D341Med (cell line): ENCODE measurements at places on chromosomes 1 and 21.

GRCh38 chr1:37560401-37561132 is 3.8 kb downstream of the DNALI1 start:
- no peak for DNase-seq

- DNase-seq: peak; percentile 98
Measured at GRCh38 chr21:44801468-44802395, at the start of gene UBE2G2. Gene UBE2G2, minus strand, starts transcription at chr21:44801820. Its CDS starts 72 bp downstream, at chr21:44801748.

GRCh38 chr1:112696578-112697314 is 10.2 kb downstream of the RHOC start:
- DNase-seq: no peak

DNA sequence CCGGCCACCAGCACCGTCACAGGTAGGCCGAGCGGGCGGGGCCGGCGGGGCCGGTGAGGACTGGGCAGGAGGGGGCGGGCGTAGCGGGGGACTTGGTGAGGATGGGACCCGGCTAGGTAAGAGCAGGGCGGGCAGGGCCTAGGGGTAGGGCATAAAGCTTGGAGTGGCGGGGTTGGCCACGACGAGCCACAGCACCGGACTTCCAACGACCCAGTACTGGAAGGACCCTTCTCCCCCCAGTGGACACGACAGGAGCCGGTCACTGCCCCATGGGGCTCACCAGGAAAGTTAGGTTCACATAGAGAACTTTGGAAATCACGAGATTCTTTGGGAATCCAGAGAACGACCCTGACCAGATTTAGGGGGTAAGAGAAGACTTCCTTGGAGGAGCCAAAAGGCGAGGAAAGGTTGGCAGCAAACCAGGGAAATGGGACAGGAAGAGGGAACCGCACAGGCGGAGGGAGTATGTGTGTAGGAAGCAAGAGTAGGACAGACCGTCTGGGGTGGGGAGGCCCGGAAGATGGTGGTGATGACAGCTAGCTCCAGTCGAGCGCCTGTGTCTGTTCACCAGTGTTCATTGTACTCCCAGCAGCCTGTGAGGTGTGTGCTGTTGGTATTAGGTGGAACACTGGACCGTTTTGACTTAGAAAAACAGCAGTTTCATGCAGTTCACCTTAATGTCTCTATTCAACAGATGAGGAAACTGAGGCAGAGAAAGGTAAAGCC is 20.4 kb downstream of the ZNF362 start:
- no peak for DNase-seq

- DNase-seq: no peak
Measured at GRCh38 chr1:110944806-110945205, 18.9 kb downstream of the LRIF1 start.

GRCh38 chr21:45638707-45639106 is 4.8 kb upstream of the PCBP3 start:
- peak; percentile 29 for DNase-seq

- no peak for DNase-seq
Measured at GRCh38 chr1:189662190-189662589, 815.5 kb downstream of the BRINP3 start.

- DNase-seq: no peak
Measured at GRCh38 chr1:162230517-162230916, 146.1 kb downstream of the SPATA46 start.

- DNase-seq: no peak
Measured at GRCh38 chr1:9065213-9065751, 4.2 kb downstream of the SLC2A5 start.

DNA sequence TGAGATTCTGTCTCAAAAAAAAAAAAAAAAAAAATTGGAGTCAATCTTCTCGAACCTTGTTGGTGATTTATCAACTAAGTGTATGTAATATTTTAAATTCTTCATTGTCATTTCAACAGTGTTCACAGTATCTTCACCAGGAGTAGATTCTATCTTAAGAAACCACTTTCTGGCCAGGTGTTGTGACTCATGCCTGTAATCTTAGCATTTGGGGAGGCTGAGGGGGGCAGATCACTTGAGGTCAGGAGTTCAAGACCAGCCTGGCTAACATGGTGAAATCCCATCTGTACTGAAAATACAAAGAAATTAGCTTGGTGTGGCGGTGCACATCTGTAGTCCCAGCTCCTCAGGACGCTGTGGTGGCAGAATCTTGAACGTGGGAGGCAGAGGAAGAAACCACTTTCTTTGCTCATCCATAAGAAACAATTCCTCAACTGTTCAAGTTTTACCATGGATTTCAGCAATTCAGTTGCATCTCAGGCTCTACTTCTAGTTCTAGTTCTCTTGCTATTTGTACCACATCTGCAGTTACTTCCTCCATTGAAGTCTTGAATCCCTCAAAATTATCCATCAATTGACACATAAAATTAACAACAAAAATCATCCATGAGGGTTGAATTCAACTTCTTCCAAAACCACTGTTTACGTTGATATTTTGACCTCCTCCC is 30.4 kb upstream of the EYA3 start:
- no peak for DNase-seq

GRCh38 chr1:232393444-232394146 is 236.3 kb downstream of the SIPA1L2 start:
- DNase-seq: no peak

DNA sequence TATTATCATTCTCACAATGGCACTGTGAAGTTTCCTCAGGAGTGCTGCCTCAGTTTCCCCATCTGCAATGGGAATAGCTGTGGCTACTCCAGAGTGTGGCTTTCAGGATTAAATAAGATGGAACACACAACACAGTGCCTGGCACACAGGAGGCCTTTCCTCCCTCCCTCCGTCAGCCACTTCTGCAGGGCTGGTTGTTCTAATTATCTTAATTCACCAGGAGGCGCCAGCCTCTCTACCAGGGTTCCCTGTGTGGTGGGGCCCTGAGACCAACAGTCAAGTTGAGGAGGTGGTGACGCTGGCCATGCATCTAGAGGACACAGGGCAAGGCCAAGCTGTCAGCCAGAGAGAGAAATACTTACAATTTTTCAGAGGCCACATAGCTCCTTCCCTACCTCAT is 6.3 kb upstream of the FOXO6 start:
- peak; percentile 14 for DNase-seq

GRCh38 chr1:200445213-200445612 is 35.4 kb upstream of the ZNF281 start:
- DNase-seq: no peak

- no peak for DNase-seq
Measured at GRCh38 chr1:60223158-60223557, 149.6 kb upstream of the C1orf87 start.

GRCh38 chr1:67517046-67517445 is 86.8 kb upstream of the SERBP1 start:
- DNase-seq: no peak

DNA sequence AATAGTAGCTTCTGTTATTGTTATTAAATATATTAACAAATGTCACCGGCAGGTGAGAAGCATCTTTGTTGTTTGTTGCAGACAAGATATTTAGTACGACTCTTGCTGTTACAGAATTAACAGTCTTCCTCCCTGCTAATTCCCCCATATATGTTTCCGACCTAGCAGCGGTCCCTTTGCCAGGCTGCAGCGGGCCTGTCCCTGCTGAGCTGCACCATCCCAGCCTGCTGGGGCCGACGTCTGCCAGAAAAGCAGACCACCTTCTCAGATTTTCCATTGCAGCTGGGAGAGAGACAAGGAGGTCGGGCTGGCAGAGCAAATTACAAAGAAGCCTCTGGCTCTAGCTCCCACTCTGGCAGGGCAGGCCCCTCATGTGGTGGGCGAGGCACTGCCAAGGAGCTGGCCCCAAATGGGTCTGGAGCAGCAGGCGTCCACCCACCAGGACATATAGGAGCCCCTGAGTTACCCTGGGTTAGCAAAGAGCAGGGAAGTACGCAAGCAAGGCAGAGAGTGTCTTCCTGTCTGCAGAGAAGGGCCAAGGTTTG is 142.7 kb downstream of the FOXD2 start:
- DNase-seq: no peak

DNA sequence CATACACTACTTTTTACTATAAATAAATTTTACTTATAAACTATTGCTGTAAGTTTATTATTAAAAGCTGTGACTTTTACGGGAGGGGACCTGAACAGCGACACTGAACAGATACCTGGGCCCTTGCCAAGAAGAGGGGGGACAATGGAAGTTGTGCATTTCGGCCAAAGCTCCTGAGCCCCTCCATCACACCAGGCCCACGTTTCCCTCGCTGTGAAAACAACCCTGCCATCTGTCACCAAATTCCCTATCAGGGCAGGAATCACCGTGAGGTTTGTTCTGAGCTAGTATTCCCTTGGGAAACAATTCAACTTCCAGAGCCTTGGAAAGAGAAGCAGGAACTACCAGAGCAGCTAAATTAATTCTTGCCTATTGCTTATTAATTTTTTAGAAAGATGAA is 37.0 kb downstream of the VTCN1 start:
- DNase-seq: peak; percentile 40

GRCh38 chr1:6585081-6585722 is 5.4 kb downstream of the ZBTB48 start:
- DNase-seq: no peak

DNA sequence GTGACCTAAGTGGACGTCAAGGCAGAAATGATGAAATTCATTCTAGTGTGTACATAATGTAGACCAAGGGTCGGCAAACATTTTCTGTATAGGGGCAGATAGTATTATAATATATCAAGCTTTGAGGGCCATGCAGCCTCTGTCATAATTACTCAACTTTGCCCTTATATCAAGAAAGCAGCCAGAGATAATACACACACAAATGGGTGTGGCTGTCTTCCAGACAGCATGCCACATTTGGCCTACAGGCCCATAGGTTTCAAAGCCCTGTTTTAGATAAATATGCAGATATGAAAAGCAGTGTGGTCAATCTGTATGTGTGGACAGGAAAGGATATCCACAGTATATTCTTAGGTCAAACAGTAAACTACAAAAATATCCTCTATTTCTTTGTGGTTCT is 320.1 kb upstream of the FMN2 start:
- no peak for DNase-seq

DNA sequence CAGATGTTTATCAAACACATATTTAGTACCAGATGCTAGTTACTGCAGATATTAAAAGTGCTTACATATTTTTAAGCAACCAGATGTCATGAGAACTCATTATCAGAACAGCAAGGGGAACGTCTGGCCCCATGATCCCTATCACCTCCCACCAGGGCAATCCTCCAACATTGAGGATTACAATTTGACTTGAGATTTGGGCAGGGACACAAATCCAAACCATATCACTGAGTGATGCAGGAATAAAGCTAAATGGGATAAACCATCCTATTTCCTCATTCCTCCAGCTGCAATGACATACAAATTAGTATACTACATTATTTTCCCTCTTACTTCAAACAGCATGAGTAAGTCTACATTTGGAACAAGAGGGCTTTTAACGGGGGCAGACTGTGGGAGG is 3.1 kb upstream of the KCNK2 start:
- no peak for DNase-seq

DNA sequence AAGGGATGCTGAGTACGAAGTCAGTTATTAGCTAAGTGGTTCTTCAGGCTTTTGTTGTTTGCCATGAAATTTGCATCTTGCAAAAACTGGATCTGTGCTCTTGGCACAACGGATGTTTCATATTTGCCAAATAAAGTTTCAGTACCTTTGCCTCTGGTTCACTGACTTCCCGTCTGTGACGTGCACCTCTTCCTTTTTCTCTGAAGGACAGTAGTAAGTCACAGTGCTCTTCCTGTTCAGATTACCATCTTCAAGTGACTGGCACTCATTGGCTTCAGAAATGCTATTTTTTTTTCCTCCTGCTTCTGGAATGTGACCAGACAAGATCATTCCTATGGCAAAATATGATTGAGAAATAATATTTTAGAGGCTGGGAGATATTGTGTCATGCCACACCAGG is 75.9 kb upstream of the GREM2 start:
- no peak for DNase-seq

DNA sequence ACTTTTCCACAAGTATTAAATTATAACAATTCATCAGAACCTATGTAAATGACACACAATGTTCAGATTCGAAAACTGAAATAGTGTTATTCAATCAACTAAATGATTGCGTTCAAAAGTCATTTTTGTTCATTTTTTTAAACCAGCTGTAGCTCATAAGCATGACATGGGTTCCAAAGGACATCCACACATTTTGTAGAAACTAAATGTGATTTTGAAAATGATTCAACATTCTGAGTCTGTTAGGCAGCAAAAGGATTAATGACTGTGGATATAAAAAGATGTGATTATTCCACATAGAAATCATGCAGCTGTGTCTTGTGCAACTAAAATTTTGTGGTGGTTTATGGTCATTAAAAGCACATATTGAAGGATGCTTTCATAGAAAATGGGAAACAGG is 204.5 kb downstream of the BRINP3 start:
- no peak for DNase-seq

GRCh38 chr21:25573409-25574206 is 33.7 kb downstream of the MRPL39 start:
- DNase-seq: no peak

- no peak for DNase-seq
Measured at GRCh38 chr1:94922761-94923331, 4.1 kb downstream of the CNN3 start.

DNA sequence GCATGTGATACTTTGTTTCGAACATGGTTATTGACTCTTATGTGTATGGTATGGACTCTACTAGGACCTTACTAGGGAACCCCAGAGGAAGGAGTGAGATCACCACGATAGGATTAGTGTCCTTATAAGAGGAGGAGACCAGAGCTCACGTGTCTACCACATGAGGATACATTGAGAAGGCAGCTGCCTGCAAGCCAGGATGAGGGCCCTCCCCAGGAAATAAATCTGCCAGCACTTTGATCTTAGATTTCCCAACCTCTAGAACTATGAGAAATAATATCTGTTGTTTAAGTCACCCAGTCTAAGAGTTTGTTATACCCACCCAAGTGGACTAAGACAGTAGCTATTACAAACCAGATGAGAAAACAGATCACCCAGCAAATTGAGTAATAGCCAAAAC is 559.3 kb upstream of the USP24 start:
- no peak for DNase-seq

GRCh38 chr1:13824626-13825025 is 124.6 kb downstream of the PRDM2 start:
- DNase-seq: no peak

DNA sequence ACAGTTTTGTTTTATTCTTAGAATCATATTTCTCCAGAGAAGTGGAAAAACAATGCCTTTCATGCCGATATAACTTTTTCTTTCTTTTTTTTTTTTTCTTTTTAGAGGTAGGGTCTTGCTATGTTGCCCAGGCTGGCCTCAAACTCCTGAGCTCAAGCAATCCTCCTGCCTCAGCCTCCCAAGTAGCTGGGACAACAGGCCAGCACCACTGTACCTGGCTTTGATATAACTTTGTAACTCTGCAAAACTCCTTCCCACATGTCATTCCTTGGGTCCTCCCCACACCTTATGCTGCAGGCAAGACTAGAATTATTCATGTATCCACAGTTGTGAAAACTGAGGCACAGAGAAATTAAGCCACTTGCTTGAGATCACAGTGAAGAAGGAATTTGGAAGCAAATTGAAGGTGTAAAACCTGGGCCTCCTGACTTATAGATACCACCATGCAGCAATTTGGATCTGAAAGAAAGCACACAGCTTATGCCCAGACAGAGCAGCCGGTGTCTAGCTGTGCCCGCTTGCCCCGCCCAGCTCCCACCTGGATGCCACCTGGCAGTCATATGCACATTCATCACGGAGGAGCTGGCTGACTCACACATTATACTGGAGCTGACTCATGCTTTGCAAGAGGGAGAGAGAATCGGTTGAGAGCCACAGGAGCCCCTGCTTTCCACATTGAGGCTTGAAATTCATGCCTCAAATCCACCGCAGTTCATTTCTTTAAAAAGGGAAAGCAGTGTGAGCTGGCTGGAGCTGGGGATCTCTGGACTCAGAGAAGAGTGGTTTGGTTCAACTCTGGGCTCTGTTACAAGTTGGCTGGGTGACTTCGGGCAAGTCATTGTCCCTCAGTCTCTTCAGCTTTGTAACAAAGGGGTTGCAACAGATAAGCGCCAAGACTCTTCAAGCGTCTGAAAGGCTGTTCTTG is 8.3 kb upstream of the SLC2A1 start:
- no peak for DNase-seq
